CD4-positive, CD25-positive, alpha-beta regulatory T cell (primary cell): ENCODE measurements at places on chromosomes 3 and 15.

- DNase-seq = no peak
Observed at GRCh38 chr15:59801649-59802048, 112.5 kb upstream of the BNIP2 start.

GRCh38 chr3:31008994-31009393 is 114.5 kb upstream of the GADL1 start:
- no peak for DNase-seq

DNA sequence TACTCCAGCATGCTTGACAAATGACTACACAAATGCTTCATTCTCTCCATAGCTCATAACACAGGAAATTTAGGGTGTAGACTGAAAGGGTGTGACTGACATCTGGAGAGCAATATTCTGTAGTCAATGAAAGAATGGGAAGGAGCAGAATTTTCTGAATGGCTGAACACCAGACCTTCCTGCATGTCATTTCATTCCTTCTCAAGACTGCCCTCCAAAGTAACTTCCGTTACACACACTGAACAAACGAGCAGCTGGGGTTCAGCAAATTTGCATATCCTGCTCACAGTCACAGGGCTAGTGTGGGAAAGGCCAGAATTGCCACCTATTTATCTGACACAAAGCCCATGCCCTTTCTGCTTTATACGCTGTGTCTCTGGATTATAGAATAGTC is 325.0 kb upstream of the CFAP20DC start:
- DNase-seq = no peak

- no peak for DNase-seq
Observed at GRCh38 chr15:77474310-77474988, 53.8 kb downstream of the HMG20A start.

DNA sequence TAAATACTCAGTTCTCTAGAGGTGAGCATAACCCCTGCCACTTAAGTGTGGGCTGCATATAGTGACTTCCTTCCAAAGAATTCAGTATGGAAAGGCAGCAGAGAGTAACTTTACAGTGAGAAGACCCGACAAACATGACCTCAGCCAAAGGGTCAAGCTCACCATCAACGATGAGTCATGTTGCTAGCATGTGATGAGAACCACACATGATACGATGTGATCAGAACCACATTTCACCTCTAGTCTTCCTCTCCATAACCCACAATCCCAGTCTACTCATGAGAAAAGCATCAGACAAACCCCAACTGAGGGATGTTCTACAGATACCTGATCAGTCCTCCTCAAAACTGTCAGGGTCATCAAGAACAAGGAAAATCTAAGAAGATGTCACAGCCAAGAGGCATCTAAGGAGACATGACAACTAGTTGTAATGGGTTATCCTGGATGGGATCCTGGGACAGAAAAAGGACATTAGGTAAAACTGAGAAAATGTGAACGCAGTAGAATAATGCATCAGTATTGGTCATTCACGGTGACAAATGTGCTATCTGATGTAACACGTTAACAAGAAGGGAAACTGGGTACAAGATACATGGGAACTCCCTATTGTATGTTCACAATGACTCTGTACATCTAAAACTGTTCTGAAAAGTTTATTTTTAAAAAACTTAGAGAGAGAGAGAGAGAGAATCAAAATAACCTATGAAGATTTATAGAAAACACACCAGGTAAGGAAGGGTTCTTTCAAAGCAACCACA is 28.3 kb downstream of the SEC61A1 start:
- DNase-seq = no peak
